H9 (cell line): ENCODE measurements at places on chromosomes 2 and 18.

GRCh38 chr2:189516546-189516945 lies 64.0 kb downstream of the SLC40A1 start:
- DNase-seq: no peak

DNA sequence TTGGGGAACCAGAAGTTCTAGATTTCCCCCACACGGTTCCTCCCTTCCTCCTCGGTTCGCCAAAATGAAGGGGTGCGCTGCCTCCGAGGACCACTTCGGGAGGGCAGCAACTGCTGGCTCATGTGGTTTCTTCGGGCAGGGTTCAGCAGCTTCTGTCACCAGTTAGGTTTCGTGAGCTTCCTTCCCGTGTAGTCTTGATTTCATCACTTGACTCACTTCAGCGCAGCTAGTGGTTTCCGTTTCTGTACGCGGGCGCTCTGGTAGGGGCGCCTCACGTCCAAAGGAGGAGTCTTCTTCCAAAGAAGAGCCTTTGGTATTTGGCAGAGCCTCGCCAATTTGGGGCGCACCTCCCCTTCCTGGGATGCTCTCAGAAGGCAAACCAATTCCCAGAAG lies 485 bp upstream of the GALNT3 start:
- peak; percentile 65 for DNase-seq

DNA sequence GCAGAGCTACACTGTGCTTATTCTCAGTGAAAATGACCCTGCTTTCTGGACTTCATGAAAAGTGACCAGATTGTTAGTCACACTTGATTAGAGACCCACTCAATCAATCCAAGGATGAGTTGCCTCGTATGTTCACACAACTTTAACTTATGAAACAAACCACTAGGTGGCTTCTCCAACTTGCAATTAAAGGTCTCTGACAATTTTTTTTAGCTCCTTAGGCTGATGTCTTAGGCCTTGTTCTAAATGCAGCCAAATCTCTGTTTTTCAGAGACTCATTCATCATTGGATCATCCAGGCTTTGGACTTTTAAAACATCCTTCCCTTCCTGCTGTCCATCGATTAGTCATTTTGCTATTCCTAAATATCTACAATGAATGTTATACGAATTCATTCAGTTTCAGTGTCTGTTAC lies 63.4 kb downstream of the MREG start:
- no peak for DNase-seq

GRCh38 chr2:25043241-25043867 lies 1.5 kb downstream of the EFR3B start:
- DNase-seq: peak; percentile 52

DNA sequence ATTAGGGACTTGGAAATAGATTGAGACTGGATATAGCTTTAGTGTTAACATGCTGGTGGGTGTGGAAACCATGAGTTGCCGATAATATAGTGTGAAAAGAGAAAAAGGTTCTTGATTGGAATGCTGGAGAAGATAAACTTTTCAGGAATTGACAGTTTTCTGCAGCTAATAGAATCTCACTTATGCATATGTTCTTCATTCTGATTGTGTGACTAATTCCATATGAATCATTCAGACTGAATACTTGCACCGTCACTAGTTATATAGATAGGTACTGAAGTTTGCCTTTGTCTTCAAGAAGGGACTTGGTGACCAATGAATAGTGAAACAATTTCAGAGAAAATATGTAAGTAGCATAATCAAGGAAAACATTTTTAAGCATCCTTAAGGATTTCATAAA lies 225.7 kb upstream of the FOSL2 start:
- DNase-seq: no peak

- no peak for DNase-seq
Observed at GRCh38 chr2:23772056-23772455, 154.9 kb downstream of the ATAD2B start.

DNA sequence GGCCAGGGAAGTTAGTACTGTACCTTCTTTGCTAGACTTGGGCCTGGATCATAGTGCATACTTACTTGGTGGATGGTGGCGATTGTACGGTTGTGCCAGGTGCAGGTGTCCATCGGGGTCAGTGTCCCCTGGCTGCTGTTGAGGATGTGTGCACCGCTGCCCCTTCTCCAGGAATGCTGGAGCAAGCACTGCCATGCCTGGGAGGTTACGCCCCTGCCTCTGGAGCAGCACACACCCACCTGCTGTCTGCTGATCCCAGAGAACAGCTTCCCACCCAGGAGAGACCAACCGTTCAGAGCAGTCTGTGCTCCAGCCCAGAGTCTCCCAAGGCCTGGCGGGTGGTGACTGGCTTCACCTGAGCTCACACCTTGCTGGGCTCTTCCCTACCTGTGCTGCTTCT lies 286.8 kb upstream of the HS6ST1 start:
- DNase-seq: peak; percentile 20

DNA sequence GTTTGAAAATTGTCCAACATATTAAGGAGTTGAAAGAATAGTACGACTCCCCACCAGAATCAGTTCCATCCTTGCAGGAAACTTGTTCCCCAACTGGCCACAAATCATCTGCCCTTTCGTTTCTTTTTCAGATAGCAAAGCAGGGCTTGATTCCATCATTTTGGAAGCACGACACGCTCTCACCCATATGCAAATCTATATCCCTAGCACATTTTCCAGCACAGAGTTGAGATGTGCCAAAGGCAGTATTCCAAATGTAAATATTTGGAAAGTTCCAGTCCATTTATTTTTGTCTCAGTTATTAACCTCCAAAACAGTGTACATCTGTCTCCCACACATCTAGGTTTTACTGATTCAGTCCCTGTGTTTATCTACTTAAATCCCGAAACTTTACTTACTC lies 128.8 kb upstream of the BCL2L11 start:
- no peak for DNase-seq

DNA sequence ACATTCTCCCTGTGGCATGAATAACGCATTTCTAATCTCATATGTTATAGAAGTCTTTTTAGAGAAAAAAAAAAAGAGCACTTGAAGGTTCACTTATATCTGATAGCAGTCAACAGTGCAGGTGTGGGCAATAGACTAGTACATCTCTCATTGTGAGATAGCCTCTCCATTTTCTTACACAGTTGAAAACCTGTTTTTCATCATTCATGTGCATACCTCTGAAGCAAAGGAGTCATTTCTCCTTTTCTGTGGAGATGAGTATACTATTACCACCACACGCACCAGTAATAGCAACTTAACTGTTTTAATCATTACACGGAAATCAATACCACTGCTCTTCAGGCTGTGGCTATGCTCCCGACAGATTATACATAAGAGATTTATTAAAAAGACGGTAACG lies 1653.3 kb upstream of the TMEFF2 start:
- DNase-seq: no peak

DNA sequence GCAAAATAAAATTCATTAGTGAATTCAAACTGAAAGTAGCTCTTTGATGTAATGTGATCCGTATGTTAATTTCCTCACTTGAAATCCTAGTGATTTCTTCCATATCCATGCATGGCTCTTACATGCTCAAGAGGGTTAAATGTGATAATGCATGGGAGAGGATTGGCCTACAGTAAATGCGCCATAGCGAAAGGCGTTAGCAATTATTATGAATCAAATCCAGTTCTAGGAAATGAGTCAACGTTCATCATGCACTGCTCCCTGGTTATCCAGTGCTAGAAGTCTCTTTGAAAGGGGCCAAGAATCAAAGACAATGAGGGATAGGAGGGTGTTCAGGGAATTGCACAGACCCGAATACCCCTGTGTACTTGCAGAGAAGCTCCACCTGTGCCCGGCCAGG lies 101.4 kb upstream of the RASGRP3 start:
- no peak for DNase-seq

DNA sequence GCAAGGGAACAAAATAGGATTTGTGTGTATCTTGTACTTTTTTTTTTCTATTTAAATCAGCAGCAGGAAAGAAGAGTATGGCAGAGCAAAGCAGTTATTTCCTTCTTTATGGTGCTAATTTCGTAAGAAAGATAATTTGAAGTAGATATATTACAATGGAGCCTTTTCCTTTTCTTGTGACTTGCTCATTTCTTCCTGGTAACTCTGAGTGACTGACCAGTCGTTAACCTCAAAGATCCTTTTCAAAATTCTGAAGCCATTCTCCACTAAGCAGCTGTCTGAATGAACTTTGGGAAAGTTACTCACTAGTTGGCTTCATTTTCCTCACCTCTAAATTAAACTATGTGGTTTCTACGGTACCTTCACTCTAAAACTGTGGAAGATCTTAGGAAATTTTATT lies 24.6 kb downstream of the AFTPH start:
- no peak for DNase-seq

DNA sequence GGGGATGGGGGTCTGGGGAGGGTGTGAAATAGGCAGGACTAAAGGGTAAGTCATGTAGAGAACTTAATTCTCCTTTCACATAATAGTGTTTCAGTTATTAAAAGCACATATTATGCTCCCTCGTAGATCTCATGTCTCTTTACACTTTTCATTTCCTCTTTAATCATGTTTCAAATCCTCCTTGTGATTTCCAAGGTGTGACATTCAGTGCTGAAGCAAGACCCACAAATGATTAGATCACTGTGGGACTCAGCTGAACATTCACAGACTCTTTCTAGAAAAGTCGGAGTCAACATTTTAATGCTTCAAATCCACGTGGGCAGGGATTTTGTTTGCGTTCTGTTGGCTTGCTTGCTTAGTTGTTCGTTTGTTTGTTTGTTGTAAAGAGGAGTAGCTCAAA lies 34.7 kb upstream of the CALCRL start:
- no peak for DNase-seq

- no peak for DNase-seq
Observed at GRCh38 chr2:100228967-100229366, 86.6 kb upstream of the AFF3 start.

DNA sequence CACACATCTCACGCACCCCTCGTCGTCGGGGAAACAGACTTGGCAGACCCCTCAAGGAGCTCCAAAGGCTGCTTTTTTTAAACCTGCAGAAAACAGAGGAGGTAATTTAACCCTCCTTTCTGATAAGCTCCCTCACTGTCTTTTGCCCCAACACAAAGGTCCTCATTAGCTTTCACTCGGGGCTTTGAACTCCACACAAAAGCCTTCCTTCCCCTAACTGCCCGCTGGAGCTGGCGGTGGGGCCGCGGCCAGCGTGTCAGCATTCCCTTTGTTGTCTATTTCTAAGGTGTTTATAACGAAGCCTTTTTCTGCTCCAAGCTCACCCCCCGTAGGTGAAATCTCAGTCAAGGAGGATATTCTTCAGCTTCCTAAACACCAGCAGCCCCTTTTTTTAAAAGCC lies 43.5 kb upstream of the ID2 start:
- no peak for DNase-seq

- DNase-seq: no peak
Observed at GRCh38 chr2:225030203-225030602, 12.1 kb downstream of the DOCK10 start.

- no peak for DNase-seq
Observed at GRCh38 chr2:216671081-216671411, 24.3 kb downstream of the IGFBP5 start.

DNA sequence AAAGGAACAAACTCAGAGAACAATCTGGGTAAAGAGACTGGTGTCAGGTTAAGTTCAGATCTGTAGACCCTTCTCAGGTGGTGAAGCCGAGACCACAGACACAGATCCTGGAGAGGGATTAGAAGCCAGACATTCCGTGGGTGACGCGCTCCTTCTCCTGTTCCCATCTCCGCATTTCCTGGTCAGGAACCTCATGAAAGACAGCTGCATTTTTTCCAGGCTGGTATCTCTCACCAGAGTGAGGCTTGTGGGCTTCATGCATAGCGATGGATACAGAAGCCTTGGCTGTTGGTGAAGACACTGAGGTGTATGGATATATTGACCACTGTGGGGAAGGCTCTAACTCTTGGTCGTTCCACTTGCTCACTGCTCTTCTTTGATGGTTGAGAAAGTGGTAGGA lies 152.6 kb downstream of the FAM210A start:
- DNase-seq: no peak

GRCh38 chr2:154207288-154208047 lies 335.7 kb downstream of the GALNT13 start:
- DNase-seq: no peak

DNA sequence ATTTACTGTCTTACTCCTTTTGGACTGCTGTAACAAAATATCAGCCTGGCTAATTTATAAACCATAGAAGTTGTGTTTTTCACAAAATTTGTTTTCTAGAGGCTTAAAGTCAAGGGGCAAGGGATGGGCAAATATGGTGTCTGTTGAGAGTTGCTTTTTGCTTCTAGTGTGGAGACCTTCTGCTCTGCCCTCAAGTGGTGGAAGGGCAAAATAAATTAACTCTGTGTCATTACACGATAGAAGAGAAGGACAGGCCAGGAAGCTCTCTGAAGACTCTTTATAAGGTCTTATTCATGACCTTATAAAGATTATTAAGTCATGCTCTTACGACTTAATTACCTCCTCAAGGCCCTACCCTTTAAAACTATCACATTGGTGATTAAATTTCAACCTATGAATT lies 181.2 kb upstream of the LRATD1 start:
- no peak for DNase-seq

- no peak for DNase-seq
Observed at GRCh38 chr2:205017912-205018311, 472.6 kb downstream of the PARD3B start.

DNA sequence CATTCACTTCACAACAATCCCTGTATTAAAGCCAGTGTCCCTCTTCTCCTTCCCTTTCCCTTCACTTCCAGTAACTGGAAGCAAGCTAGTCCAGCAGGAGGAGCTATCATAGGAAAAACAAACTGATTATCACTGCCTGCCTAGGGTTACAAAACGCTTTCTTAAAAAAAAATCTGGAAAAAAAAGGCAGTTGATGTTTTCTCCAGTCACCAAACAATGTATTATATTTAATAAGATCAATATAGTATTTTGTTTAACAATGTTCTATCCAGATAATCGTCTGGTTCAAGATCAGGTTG lies 78.8 kb upstream of the ITGB6 start:
- DNase-seq: no peak

DNA sequence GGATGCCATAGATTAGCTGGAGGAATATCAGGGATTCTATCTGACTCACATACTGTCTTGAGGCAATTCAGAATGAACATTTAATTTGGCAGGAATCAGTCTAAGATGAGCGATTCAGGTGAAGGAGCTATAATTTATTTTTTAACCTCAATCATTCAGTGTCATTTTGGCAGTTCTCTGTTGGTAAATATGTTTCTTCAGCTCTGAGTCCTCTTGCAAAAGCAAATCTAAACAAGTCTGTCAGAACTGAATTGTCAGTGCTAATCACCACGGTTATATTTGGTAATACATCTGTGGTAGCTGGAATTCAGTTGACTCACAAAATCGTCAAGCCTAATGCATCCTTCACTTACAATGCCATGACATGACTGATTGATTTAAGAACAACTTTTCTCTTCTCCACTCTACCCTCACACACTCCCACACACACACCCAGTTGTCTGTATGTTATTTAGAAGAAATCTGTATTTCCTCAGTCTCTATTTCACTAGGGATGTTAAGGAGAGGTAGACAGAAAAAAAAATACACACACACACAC lies 516.6 kb upstream of the NXPH2 start:
- no peak for DNase-seq

DNA sequence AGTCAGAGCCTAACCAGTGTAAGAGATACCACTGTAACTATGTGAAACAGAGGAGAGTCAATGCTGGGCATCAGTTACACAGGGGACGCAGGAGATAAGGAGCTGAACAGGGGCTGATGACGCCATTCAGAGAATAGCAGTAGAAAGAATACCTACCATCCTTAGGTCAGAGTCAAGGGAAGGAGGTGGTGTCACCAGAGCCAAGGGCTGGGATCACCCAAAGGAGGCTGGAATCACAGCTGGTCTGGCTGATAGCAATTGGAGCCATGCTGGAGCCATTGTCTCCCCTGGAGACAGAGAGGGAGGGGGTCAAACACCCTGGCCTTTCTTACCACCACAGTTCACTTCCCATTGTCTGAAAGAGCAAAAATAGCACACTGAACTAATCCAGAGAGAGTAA lies 37.3 kb upstream of the C18orf32 start:
- no peak for DNase-seq

GRCh38 chr2:208320686-208321085 lies 54.6 kb downstream of the PIKFYVE start:
- DNase-seq: no peak
